ENCODE measurements at places on chromosomes 1 and 21.

DNA sequence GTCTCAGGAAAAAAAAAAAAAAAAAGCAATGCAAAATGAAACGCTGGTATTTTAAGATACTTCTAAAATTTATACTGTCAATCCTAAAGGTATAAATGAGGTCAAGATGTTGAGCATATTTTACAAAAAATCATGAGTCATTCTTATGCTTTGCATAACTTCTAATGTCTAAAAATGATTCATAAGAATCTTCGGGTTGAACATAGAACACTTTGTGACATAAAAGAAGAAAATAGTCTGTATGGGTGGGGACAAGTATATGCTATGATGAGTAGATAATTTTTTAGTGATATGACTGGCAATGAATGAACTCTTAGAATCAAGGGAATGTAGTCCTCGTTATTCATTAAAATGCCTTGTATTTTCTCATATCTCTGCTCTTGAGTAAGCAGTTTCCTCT, 416.9 kb upstream of the USP24 start:
- no peak for DNase-seq

DNA sequence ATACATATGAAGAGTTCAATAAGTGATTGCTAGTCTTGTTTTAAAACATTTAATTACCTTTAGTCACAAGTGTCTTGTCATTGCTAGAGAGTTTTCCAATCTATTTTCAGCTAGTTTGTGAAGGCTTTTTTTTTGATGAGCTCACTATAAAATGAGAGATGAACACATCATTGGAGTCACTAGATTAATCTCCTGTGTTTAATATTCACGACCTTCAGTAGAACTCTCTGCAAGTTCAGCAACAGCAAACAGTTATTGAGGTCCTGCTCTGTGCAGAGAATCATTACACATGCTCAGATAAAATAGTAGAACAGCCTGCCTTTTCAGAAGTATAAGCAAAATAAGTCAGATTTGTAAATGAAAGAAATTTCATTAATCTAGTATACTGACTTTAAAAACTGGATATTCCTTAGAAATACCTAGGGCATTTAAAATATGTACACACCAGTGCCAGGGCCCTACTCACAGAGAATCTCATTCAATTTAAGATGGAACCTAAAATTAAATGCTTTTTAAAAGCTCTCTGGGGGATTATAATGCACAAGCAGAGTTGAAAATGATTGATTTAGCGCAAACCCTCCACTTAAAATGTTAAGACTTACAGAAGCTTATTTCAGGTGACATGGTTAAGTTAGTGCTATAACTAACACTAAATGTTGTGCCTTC, 30.5 kb downstream of the KRTAP20-3 start:
- DNase-seq: no peak

DNA sequence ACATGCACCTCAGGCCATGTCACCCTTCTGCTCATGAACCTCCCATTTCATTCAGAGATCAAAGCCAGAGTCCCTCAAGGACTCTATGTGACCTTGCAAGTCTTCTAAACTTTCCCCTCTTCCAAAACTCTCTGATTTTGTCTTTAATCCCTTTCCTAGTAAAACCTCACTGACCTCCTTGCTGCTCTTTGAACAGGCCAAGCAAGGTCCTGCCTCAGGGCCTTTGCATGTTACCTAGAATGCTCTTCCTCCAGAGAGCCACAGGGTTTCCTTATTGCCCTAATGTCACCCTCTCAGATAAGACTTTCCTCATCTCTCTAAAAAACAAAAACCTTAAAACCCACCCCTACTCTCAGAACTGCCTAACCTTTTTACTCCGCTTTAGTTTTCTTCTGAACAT, 26.6 kb downstream of the IL23R start:
- no peak for DNase-seq

GRCh38 chr1:47853059-47853458, 144.1 kb downstream of the TRABD2B start:
- DNase-seq: no peak

DNA sequence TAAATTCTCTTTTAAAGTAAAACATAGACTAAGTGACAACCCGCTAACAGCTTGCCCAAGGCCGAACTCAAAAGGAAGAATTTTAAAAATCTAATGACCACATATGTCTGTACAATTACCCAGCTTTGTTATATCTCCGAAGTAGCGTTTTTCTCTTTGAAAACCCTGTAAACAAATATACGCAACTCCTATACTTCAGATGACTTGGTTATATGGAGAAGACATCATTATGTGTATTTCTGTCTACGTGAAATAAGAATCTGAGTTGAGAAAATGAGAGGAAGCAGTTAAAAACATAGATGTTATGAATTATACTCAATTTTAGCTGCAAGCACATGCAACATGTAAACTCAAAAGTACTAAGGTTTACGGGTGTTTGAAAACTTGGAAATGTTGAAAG, 2.0 kb downstream of the PBX1 start:
- DNase-seq: no peak

GRCh38 chr1:48645883-48646282, 130.8 kb downstream of the BEND5 start:
- no peak for DNase-seq
